Stimulated activated CD8-positive, alpha-beta memory T cell treated with anti-CD3 and anti-CD28 coated beads, Interleukin-15, amount 100 ng/mL, for 4 hours (primary cell): ENCODE measurements at places on chromosomes 5 and 9.

DNA sequence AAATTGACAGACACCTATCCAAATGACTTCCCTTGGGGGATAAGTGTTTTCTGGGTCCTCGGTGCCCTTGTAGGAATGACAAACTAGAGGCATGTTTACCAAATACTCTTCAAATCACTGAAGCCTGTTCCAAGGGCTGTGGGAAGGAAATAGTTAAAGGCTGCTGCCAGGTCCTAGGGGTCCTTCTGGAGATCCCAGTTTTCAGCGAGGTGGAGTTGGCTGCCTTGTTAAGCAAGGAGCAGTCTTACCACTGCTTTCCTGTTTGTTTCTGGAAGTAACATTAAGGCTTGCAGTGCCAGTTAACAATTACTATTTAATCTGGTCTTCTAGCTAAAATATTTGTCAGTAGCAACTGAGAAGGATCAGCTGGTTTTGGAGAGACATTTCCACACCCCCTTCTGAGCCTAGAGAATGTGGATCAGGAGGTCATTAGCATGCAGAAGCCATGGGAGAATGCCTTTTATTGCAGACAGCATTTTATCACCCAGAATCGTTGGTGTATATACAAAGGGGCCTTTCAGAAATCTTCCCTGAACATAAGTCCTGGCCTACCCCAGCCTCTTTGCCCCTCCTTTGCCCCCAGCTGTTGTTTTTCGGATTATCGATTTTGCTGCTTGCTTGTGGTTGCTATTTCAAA is 238.8 kb downstream of the DMAC1 start:
- DNase-seq, result no peak

- DNase-seq, result no peak
Observed at GRCh38 chr9:4979239-4979638, 5.8 kb upstream of the JAK2 start.

DNA sequence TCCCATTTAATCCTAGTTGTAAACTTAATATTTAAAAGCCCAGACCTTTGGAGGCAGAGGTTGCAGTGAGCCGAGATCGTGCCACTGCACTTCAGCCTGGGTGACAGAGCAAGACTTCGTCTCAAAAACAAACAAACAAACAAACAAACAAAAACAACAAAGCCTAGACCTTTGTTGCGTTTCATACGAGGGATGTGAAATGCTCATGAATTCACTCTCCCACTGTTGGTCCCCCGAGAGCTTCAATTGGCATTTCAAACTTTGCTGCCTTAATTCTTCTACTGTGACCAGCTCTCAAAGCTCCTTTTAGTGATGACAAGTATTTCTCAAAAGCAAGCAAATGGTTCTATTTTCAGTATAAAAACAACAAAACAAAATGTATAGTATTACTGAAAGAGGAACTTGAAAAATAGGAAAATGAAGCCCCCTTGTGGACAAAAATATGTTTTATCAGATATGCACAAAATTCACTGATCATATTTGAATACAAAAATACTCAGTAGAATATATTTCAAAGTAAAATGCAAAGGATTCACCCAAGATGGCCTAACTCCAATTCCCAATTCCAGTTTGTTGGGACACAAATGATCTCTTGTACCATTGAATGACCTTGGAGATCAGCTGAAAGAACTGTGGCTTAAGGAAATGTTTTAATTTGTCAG is 140.4 kb downstream of the ESM1 start:
- DNase-seq, result no peak

GRCh38 chr5:72300590-72301339 is 19.3 kb downstream of the MRPS27 start:
- DNase-seq, result no peak

- DNase-seq, result no peak
Observed at GRCh38 chr5:152170350-152170749, 234.7 kb downstream of the NMUR2 start.

- no peak for DNase-seq
Observed at GRCh38 chr9:135662758-135663450, at the start of gene LCN9. Gene LCN9 (plus strand): TSS chr9:135663309. CDS start chr9:135663322, 13 bp downstream.

DNA sequence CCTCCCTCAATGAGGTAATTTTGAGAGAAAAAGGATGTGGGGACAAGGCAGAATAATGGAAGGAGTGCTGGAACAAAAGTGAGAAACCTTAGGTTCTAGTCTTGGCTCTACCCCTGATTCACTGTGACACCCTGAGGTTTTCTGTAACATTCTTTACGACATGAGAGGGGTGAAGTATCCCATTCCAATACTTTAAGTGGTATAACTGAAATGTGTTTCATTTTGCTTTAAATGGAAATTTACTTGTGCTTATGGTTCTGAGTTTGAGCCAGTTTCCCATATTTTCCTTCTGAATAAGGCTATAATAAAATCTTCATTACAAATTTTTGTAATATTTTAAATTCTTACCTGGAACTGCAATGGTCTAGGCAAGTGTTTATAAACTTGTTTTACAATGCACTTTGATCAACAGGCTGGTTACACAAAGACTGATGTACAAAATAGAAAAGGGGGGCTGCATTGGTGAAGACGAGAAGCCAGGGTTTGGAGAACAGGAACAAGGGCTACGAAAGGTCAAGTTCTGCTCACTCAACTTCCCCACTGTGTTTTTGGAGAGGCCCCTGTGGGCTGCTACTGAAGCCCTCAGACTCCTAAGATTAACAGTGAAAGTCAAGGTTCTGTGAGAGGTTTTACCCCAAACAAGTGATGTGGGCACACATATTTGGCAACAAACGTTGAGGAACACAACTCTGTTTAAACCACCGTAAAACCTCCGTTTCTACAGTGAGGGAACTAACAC is 171.9 kb upstream of the ELL2 start:
- DNase-seq, result no peak

DNA sequence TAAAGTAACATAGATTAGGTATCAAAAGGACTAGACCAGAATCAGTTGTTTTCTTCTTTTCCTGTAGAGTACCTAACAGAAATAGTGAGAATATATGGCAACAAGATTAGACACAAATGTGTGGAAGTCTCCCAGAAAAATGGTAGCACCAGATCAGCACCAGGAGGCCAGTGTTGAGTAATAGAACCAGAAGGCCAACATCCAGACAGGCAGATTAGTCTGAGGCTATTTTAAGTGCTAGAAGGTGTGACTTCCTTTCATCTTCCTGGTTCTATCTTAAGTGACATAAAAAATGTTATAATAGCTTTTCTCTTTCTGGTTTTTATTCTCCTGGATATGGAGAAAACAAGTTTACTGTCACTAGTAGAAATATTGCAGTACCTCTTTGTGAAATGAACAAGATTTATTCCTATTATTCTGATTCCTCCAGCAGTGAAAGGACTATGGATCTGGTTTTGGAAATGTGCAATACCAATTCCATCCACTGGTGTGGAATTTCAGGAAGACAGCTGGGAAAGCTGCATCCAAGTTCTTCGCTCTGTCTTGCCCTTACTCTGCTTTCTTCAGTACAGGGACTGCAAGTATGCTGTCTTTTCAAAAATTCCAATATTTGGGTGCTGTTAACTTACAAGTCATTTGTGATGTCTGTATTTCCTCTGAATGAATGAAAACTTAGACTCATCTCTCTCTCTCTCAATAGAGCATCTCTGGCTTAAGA is 39.1 kb downstream of the SHLD3 start:
- no peak for DNase-seq

DNA sequence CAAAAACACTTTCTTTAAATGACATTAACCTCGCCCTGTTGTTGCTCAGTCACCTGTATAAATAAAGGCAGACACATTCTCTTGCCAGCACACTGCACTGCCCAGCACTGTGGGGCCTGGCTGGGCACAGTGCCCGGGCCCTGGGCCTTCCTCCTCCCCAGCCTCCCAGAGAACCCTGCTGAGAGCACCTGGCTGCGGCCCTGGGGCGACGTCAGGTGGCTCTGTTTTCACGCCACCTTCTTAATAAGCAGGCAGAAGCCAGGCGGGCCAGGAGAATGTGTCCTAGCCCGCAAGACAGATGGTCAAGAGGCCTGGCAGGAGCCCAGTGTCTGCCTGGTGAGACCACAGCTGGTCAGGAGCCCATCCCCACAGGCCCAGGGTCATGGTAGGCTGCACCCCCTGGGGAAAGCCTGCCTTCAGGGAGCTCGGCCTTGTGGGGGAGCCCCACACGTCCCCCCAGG is 8.2 kb upstream of the AGPAT2 start:
- no peak for DNase-seq

DNA sequence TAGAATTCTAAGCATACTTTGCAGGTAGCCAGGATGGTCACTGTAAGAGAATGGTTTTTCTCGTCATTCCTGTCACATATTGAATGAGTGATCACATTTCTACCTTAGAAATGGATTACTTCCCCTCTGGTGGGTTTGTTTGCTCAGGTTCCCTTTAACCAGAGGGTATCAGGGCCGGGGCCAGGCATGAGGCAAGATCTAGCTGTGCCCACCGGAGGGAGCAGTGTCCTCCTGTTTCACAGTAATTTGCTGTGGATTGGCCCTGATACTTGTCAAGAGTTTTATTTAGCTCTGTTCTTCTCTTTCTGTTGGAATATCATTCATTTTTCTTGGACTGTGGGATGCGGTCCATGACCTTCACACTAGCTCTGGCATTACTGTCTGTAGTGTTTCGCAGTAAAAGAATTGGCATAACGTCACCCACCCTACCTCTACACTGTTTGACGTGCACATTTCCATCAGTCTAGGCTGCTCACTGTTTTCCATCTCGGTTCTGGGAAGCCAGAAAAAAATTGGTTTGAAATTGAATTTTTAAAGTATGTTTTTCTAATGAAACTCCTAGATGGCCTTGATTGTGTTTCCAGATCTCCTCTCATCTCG is 42.4 kb upstream of the ZBED3 start:
- no peak for DNase-seq

GRCh38 chr9:95115104-95115503 is 202.4 kb downstream of the FANCC start:
- DNase-seq, result no peak

- DNase-seq, result no peak
Observed at GRCh38 chr9:135335691-135336181, 143.8 kb upstream of the PPP1R26 start.

DNA sequence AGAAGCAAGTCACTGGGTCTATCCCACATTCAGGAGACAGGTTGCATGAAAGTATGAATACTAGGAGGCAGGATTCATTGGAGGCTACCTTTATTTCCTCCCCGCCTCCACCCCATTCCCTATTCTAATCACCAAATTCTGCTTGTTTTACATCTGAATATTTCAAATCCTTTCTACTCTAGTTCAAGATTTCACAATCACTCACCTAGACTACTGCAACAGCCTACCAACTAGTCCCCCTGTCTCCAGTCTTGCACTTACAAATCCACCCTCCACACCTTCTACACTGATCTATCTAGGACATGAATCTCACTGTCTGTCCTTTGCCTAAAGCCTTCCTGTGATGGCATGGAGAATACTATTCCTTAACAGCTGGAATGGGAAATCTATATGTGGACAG is 6.4 kb upstream of the KIF27 start:
- DNase-seq, result no peak

GRCh38 chr9:9275601-9276000 is 1337.2 kb downstream of the PTPRD start:
- no peak for DNase-seq

GRCh38 chr9:114015607-114016006 is 62.5 kb downstream of the AMBP start:
- no peak for DNase-seq

DNA sequence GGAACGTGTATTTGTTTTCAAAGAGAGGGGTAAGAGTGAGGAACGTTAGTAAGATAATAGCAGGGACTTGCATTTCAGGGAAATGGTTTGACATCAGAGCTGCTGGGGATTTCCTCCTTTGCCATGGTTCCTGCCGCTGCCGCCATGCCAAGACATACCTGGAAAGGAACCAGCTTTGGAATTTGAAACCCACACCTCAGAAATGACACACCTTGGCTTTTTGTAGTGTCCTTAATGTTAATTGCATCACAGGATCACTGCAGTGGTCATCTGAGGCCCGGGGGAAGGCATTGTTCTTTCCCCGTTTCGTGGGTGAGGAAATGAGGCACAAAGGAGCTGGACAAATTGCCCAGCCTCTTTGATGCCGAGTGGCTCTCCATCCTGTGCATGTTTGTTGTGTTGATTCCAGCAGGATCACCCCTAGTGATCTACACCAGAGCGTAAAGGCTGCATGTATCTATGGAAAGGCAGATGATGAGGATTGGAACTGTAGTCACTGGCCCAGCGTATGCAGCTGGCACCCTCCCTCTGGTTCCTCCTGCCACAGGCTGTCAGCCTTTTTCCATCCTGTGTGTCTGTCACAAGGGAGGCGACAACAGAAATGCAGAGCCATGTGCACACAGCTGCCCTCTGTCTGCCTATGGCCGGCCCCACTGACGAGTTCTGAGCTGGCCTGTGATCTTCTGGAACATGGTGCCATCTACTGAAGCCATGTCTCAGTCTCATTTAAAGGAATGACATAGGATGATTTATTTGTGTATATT is 37.8 kb downstream of the SLC46A2 start:
- DNase-seq, result no peak

DNA sequence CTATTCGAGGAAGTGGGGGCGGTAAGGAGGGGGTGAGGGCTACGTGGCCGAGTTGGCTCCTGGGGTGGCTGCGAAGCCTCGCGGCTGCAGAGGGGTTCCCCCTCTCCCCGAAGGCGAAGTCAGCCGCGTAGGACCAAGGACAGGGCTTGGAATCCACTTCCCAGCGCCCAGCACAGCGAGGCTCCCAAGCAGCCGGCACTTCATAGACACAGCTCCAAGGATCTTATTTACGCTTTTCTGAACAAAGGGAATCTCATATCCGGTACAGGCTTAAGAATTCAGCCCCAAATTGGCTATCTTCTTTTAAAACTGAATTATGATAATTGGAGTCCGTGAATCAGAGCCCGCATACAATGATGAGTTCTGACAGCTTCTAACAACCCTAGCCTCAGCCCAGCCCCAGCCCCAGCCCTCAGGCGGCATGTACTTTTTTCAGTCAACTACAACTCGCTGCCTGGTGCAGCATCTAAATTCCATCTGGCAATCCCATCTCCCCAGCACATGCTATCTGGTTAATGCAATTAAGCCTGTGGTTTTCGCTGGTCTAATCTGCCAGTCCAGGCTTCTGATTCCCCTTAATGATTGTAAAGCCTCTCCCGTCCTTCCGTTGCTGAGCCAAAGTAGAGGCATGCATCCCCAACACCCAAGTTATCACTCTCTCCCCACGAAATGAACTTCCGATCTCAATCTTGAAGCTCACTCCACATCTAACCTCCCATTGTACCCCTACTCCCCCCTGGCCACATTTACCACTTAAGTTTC is 1.0 kb downstream of the ELAVL2 start:
- no peak for DNase-seq

GRCh38 chr5:73596705-73597328 is 29.2 kb upstream of the ARHGEF28 start:
- no peak for DNase-seq

GRCh38 chr5:159511570-159511969 is 181.3 kb upstream of the IL12B start:
- DNase-seq, result no peak

GRCh38 chr9:19408316-19408692 is 505 bp upstream of the ACER2 start:
- DNase-seq, result no peak

GRCh38 chr5:73631500-73631899 is 5.5 kb downstream of the ARHGEF28 start:
- no peak for DNase-seq

- no peak for DNase-seq
Observed at GRCh38 chr5:111528056-111528455, 15.7 kb upstream of the STARD4 start.
